Central memory CD8-positive, alpha-beta T cell (primary cell): ENCODE measurements at places on chromosomes 11 and 22.

DNA sequence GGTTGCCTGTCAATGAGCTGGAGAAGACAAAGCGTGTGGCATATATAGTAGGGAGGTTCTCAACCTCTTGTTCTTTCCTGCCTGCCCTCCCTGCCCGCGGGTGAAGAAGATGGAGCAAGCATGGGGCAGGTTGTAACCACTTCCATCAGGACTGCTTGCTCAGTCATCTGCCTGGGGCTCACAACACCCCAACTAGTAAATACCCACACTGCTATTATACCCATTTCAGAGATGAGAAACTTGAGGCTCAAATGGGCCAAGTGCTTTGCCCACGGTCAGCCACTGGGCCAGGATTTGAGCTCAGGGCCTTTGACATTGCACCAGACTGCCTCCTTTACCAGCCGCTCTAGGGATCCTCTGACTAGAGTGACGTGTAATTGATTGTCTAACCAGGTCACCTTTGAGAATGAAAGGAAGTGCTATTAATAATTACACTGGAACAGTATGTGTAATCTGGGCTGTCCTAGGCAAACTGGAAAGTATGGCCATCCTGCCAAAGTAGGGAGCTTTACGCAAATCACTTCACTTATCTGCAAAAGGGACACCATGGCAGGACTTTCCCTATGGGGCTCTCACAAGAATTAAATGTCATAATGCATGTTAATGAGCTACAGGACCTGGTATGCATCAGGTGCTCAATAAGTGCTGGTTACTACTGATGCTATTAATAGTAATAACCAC is 2.8 kb upstream of the CDC42EP1 start:
- DNase-seq = no peak
- peaks cover 10% of the 10 kb centered on the region for H3K4me1 ChIP-seq
- H3K4me3 ChIP-seq = no peak overlapping the region
- peaks cover 6% of the 10 kb centered on the region for H3K36me3 ChIP-seq
- H3K27me3 ChIP-seq = peaks cover 81% of the 10 kb centered on the region
- H3K27ac ChIP-seq = no peak overlapping the region

DNA sequence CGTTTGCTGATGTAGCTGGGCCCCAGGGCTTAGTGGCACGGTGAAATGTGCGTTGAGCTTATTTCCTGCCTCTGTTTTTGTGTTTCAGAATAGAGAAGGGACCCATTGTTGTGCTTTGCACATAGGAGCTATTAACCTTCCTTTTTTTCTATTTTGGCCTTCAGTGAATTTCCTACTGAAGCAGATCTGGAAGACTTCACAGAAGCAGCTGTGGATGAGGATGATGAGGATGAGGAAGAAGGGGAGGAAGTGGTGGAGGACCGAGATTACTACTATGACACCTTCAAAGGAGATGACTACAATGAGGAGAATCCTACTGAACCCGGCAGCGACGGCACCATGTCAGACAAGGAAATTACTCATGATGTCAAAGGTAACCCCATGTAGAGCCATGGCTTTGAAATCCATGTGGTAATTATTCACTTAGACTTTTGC is 37.4 kb upstream of the ST14 start:
- peaks cover 17% of the 10 kb centered on the region for H3K36me3 ChIP-seq
- H3K27me3 ChIP-seq = no peaks in the 10 kb centered on the region
- no peak for DNase-seq
- peaks cover 31% of the 10 kb centered on the region for H3K4me1 ChIP-seq
- H3K4me3 ChIP-seq = no peak overlapping the region
- H3K27ac ChIP-seq = no peak overlapping the region

DNA sequence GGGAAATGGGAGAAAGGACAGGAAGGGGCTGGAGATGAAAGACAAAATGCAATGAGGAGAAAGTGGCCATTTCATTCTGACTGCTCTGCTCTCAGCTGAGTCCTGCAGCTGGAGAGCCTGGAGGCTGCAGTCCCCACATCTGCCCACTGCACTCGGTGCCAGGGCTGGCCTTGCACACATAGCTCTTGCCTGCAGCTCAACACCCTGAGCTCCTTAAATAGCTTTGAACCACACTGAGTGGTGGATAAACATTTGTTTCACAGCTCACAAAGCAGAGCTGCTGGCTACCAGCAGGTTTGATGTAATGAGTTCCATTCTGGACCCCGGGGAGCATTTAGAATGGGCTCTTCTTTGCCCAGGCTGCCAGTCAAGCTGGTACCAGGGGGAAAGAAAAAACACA is 426.1 kb upstream of the CADM1 start:
- no peaks in the 10 kb centered on the region for H3K4me1 ChIP-seq
- H3K27me3 ChIP-seq = no peaks in the 10 kb centered on the region
- no peak overlapping the region for H3K27ac ChIP-seq

DNA sequence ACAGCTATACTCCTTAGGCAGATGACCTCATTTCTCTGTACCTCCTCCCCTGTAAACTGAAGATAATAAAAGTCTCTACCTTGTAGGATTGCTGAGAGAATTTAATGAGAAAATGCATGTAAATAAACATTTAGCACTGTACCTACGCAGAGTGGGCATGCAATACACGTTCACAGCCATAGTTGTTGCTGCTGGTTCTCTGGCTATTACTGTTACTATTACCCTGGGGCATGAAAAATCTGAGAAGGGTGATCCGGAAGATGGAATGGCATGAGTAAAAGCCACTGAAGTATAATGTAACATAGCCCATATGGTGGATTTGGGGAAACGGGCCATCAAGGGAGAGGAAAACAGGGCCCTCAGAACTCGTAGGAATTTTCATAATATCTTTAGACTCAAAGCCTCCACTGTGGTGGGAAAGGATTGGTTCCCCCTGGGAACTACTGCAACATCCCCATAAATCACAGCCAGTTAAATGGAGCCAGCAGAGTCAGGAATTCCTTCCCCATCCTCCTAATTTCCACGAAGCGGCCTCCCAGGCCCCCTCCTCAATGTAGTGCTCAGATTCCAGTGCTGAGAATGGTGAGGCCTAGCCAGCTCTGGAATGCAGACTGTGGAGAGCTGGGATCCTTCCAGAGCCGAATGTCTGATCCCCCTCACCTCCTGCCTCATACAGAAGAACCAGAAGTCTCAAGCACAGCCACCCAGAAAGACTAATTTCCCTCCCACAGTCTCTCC is 205.3 kb downstream of the MN1 start:
- H3K36me3 ChIP-seq = peaks cover 2% of the 10 kb centered on the region
- DNase-seq = no peak
- no peaks in the 10 kb centered on the region for H3K4me1 ChIP-seq
- no peak overlapping the region for H3K4me3 ChIP-seq
- no peak overlapping the region for H3K27ac ChIP-seq

DNA sequence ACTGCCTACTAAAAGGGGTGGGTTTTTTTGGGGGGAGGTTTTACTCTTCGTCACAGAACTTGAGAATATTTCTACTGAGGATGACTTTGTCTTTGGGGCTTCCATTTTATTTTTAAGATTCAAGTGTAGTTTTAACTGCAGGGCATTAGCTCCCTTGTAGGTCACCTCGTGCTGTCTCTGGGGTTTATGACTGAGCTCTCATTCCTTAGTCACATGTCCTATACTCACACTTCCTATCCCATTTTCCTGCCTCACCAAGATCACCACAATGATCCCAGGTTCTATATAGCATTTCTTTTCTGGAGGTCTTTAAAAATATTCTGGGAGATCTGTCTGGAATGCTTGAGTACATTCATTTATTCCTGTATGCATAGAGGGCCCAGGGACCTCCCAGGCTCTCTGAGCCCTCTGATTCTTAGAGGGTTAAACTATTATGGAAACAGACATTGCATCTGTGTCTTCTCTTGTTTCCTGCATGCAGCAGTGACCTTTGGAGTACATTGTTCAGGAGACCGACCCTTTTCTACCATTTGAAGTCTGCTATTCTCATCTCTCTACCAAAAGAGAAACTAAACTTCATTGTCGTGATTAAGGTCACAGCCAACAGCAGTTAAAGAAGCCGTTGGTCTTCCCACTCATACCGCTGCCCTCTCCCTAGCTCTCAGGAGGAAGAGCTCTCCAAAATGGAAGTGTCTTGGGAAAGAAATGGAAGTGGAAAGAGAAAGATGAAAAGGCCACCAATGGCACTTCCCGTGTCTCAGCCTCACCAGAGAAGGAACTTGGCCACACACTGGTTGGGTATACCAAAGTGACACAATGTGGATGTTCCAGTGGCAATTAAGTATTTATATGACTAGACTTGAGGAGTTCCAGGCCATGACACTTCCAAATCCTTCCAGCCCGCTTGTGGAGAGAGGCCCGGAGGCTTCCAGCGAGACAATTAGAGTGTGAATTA is 77.5 kb downstream of the ZBTB16 start:
- H3K4me3 ChIP-seq = no peak overlapping the region
- H3K27ac ChIP-seq = no peak overlapping the region
- H3K27me3 ChIP-seq = peaks cover 10% of the 10 kb centered on the region
- no peak for DNase-seq

DNA sequence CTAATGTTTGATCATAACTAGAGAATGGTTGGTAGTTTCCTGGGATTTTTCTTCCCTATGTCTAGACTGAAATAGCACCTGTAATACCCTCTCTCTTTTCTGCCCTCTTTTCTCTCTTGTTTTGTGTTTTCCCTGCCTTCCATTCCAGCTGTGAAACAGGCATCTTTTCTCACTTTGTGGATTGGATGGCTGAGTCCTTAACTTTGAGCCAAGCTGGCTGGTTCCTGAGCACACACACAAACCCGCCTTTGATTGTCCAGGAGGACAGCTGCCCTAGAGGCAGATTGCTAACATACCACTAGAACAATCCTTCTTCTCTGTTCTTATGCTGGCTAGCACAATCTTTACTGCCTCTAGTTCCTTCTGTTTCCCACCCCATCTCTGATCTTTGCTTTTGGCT is 17.7 kb downstream of the CTNND1 start:
- H3K4me1 ChIP-seq = peaks cover 16% of the 10 kb centered on the region
- no peak for DNase-seq
- no peaks in the 10 kb centered on the region for H3K27me3 ChIP-seq
- no peaks in the 10 kb centered on the region for H3K36me3 ChIP-seq

DNA sequence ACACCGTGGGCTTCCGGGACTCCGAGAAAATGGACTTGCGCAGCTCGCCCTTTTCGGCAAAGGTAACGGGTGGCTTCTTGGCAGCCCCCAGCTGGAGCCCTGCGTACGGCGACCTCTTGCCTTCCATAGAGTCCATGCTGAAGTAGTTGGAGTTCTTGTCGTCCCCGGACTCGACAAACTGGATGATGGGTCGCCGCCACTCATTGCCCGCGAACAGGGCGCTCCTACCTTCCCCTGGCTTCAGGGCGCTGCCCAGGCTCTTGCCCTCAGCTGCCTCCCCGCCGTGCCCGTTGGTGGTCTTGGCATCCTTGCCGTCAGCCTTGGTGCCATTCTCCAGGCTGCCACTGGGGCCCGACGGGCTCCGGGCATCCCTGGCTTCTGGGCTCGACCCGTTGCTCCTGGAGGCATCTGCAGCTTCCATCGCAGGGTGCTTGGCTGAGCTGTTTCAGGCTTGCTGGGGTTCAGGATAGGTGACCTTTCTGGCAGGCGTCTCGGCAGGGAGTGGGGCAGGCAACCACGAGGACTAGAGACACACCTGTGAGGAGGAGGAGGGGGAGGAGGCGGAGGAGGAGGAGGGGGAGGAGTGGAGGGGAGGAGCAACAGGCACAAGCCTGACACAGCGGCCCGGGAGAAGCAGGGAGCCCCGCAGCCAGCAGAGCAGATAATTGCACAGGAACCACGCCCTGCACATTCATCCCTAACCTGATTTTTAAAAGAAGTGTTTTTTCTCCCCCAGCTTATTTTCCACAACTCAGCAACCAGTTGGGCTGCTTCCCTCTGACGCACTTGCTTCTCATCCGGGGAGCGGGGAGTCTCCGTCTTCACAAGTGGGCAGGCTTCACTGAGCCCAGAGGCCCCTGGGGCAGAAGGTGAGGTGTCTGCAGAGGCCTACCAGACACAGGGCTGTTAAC is at the start of gene TRIM29:
Gene TRIM29 (minus strand): TSS at position 503 of the 911 bp plus-strand sequence. CDS start 82 bp downstream, at position 421.
- peak; percentile 8 for DNase-seq
- no peak within 1 kb of the TSS for H3K4me3 ChIP-seq
- H3K27me3 ChIP-seq = peaks cover 17% of the 10 kb centered on the region
- H3K27ac ChIP-seq = no peak within 1 kb of the TSS

GRCh38 chr11:107496011-107496410 is 38.4 kb upstream of the CWF19L2 start:
- H3K27ac ChIP-seq = no peak overlapping the region
- H3K4me3 ChIP-seq = no peak overlapping the region
- H3K36me3 ChIP-seq = no peaks in the 10 kb centered on the region
- no peaks in the 10 kb centered on the region for H3K4me1 ChIP-seq
- H3K27me3 ChIP-seq = peaks cover 28% of the 10 kb centered on the region

GRCh38 chr22:48855593-48856307 is 971.9 kb downstream of the BRD1 start:
- H3K27me3 ChIP-seq = peaks cover 9% of the 10 kb centered on the region
- H3K4me1 ChIP-seq = no peaks in the 10 kb centered on the region
- no peaks in the 10 kb centered on the region for H3K36me3 ChIP-seq
- no peak overlapping the region for H3K27ac ChIP-seq
- no peak for DNase-seq

- DNase-seq = no peak
- H3K4me1 ChIP-seq = no peaks in the 10 kb centered on the region
- no peak overlapping the region for H3K27ac ChIP-seq
- no peaks in the 10 kb centered on the region for H3K36me3 ChIP-seq
Measured at GRCh38 chr22:49553076-49553475, 274.6 kb downstream of the BRD1 start.

DNA sequence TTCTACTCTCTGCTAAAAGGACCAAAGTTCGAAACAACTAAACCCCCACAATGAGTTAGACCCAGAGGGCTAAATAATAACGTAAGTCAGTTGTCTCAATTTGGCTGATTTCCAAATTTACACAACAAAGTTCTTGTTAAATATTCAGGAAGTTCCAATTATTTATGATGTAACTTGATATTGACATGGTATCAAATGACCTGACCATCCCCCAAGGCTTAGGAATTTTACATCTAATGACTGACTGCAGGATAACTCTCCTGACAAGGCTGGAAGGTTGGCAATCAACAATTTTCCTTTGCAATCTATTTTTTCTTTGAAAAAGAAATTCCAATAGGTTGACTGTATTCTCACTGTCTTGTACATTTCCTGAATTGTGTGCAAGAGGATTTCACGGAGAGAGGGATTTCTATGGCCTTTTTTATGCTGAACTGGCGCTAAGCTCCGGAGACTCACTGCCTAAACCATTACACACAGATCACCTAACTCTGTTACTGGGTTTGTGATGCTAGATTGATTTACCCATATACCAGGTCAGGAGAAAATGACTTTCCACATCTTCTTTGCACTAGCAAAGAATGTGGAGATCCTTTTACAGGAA is 9.6 kb upstream of the CDON start:
- H3K27ac ChIP-seq = no peak overlapping the region
- no peak overlapping the region for H3K4me3 ChIP-seq
- no peaks in the 10 kb centered on the region for H3K36me3 ChIP-seq
- H3K4me1 ChIP-seq = no peaks in the 10 kb centered on the region
- no peak for DNase-seq
- peaks cover 47% of the 10 kb centered on the region for H3K27me3 ChIP-seq

DNA sequence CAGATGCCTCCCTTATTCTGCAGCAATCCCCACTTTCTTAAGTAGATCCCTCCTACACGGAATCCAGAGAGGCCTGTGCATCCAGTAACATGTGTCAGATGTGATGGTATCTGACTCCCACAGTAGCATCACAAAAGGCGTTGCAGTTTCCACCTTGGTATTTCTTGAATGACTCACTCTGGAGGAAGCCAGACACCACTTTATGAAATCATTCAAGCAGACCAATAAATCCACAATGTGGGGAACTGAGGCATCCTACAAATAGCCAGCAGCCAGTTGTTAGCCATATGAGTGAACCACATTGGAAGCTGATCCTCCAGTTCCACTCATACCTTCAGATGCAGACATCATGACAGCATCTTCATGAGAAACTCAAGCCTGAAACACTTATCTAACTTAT is 798.1 kb downstream of the OPCML start:
- no peaks in the 10 kb centered on the region for H3K36me3 ChIP-seq
- no peaks in the 10 kb centered on the region for H3K4me1 ChIP-seq
- no peaks in the 10 kb centered on the region for H3K27me3 ChIP-seq
- H3K27ac ChIP-seq = no peak overlapping the region
